NCI-H187 treated with DMSO at 0.1 percent for 48 hours (cell line): ENCODE measurements at places on chromosomes 3 and 15.

- DNase-seq = no peak
Observed at GRCh38 chr15:48617619-48618018, 27.9 kb downstream of the FBN1 start.

GRCh38 chr15:31222773-31223341, 103.8 kb upstream of the KLF13 start:
- DNase-seq = no peak

DNA sequence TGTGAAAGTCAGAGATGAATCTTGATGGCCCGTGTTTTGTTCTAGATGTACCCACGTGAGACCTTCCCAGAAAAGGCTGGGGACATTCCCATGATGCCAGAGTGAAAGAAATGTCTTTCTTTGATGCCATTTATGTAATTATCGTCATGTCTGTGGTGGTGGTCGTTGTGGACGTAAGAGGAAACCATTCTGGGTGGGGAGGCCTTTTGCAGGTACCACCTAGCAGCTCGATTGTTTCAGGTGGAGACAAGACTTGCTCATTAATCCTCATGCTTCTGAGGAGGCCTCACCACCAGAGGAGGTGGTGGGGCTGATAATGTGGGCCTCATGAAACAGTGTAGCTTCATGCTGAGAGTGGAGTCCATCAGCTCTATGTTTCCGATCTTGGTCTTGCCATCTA, 58.1 kb upstream of the USP3 start:
- DNase-seq = no peak

GRCh38 chr3:31571325-31571724, 38.6 kb downstream of the STT3B start:
- no peak for DNase-seq

DNA sequence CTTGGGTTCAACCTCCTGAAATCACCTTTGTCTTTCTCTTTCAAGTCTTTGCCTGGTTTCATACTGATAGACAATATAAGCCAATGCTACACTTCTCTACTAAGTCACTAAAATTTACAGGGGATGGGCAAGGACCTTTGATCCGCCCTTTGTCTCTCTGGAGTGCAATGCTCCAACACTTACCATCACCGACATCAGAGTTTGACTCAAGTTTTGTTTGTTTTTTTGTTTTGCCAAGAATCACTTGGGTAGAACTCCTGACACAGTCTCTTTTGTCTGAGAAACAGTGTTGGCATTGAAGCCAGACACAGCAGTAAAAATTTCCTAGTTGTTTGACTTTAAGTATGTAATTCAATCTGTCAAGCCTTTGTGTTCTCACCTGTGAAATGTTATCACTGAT, 29.3 kb downstream of the NFKBIZ start:
- no peak for DNase-seq

DNA sequence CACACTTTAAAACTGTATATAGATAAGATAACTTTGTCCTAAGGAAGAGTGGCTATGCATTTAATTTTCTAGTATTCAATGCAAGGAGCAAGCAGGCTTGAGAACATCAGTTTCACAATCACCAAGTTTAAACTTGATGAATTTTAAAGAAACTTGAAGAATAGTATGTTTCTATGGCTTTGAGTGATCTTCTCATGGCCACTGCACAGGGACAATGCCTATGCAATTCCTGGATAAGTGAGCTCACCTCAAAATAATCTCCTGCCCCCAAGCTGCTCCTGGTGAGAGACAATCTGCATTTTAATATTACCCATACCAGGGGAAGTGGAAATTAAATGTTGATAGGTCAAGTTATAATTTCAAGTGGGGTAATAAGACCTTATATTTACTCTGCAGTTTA, 376.6 kb upstream of the CBLB start:
- no peak for DNase-seq

GRCh38 chr15:90286678-90287077, 21.2 kb downstream of the NGRN start:
- no peak for DNase-seq

GRCh38 chr3:66386925-66387650, 113.7 kb downstream of the LRIG1 start:
- no peak for DNase-seq

DNA sequence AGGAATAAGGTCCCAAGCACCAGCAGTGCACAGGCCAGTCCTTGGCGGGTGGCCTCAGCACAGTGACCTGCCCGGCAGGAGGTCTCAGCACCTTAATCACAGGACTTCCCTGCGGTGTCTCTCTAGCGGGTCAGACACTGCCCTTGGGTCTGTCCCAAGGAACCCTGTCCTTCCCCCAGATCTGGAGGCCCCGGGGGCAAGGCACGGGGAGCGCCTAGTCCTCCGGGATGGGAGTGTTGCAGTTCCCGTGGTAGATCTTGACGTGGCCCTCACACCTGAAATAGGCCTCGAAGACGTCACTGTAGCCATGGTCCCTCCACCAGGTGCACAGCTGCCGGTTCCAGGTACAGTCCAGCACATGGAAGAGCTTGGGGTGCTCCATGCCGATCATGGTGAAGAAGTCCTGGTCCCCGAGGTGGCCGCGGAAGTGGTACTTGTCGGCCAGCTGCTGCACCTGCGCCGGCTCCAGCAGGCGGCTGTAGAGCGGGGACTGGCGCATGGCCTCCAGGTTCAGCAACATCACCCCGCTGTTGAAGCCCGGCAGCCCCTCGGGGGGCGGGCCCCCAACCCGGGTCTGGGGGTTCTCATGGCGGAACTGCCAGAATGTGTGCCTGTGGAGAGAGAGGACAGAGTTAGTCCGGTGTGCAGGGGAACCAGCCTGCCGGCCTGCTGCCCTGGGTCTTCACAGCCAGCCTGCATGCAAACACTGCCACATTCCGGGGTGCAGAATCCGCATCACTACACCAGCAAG, 201.3 kb downstream of the XXYLT1 start:
- DNase-seq = no peak
